ENCODE measurements at places on chromosomes 11 and 22. TPM values are rescaled to one million over a fixed set of nuclear protein-coding genes. Genes with fewer than 3 reads are reported as not detected.

GCAT gene
- polyA plus RNA-seq, result 20.1 TPM

CXCR5 gene
- polyA plus RNA-seq, result 0.11 TPM

SNX32 gene
- 0.47 TPM for polyA plus RNA-seq

PANX2 gene
- polyA plus RNA-seq, result 2.6 TPM

ACTN3 gene
- polyA plus RNA-seq, result 0.02 TPM

LRRC55 gene
- polyA plus RNA-seq, result 0.02 TPM

SHISAL1 gene
- polyA plus RNA-seq, result 0.08 TPM

Data from esophagus (tissue), 2 donors.